DMS153 (cell line): ENCODE measurements at places on chromosomes 11 and 22.

DNA sequence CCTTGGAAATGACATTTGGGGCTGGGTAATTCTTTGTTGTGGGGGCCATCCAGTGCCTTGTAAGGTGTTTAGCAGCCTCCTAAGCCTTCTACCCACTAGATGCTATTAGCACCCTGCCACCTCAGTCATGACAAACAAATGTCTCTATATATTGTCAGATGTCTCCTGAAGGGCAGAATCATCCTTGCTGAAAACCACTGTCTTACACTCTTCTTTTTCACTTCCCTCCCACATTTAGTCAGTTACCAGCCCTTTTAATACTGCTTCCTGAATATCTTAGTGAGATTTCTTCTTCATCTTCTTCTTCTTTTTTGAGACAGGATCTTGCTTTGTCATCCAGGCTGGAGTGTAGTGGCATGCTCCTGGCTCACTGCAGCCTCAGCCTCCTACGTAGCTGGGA is 33.1 kb downstream of the TNRC6B start:
- no peak for DNase-seq

- DNase-seq, result no peak
These were observed 24.6 kb downstream of the IGF2 start for GRCh38 chr11:2114430-2115241.

DNA sequence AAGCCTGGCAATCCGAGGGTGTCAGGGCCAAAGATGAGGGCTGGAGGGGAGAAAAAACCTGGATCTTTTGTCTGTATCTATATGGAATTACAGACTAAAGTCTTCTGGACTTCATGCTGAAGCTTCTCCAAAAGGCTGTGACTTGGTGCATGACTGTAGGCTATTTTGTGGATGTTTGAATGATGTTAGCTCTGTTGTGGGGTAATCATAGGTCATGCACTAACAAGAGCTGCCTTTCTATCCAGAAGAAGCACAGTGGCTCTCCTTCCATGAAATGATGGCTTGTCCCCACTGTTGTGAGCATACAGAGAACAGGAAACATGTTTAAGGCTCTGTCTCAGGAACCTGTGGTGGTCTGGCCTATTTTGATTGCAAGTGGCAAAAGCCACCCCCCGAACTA is 263.3 kb upstream of the PLET1 start:
- no peak for DNase-seq

DNA sequence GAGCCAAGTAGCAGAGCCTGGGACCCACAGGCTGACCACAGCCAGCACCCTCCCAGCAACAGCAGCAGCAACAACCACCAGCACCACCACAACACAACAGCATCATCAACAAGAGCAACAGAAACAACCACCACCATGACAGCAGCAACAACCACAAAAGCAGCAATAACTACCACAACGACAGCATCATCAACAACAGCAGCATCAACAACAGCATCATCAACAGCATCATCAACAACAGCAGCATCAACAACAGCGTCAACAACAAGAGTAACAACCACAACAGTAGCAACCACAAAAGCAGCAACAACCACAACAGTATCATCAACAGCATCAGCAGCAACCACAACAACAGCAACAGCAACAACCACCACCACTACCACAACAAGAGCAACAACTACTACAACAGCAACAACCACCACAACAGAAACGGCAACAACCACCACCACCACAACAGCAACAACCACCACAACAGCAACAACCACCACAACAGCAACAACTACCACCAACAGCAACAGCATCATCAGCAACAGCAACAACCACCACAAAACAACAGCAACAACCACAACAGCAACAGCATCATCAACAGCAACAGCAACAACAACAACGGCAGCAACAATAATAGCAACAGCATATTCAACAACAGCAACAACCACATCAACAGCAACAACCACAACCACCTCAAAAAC is 22.1 kb upstream of the FGF3 start:
- no peak for DNase-seq

GRCh38 chr11:118283756-118284350 is 19.8 kb upstream of the MPZL2 start:
- DNase-seq, result no peak

GRCh38 chr22:43090130-43090789 is 1.1 kb upstream of the TTLL1 start:
- DNase-seq, result peak; percentile 59
